Esophagus mucosa (tissue), 1 donor: ENCODE measurements at places on chromosomes 5 and 9. TPM values are rescaled to one million over a fixed set of nuclear protein-coding genes. Genes with fewer than 3 reads are reported as not detected.

GRCh38 chr5:9411142-9411541 is 134.7 kb downstream of the SEMA5A start:
- peak; percentile 11 for ATAC-seq

DNA sequence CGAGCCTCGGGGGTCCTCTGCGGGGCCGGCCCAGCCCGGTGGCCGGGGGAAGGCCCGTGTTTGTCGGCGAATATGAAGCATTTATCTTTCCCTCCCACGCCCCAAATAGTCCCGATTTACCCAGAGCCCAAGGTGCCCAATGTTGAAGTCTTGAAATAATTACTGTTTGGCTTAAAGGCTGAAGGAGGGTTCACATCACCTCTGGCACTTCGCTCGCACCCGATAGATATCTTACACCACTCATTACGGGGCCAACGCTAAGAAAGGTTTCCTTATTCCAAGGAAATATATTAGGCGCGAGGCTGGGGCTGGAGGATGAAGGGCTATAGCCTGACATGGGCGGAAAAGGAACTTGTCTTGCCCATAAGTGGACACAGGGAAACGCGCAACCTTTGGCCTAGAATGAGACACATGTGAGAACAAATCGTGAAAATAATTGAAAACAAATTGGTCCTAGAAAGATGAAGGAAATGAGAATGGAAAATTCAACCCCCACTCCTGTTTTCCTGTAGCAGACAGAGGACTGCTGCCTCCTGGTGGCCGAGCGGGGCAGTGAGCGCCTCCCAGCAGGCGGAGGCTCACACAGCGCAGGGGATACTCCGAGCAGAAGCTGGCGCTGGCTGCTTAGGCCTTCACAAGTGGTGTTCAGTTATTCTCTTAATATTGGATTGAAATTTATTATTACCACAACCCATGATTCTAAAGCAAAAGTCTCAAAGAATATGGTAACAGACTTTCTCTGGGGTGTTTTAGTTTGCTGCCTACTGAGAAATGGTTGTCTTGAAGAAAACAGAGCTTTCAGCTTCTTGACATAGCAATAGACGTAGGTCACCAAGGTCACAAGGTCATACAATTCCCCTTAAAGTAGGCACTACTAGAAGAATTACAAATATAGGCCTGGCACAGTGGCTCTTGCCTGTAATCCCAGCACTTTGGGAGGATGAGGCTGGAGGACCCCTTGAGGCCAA is 7.9 kb downstream of the CCL21 start:
- ATAC-seq, result peak; percentile 90

DNA sequence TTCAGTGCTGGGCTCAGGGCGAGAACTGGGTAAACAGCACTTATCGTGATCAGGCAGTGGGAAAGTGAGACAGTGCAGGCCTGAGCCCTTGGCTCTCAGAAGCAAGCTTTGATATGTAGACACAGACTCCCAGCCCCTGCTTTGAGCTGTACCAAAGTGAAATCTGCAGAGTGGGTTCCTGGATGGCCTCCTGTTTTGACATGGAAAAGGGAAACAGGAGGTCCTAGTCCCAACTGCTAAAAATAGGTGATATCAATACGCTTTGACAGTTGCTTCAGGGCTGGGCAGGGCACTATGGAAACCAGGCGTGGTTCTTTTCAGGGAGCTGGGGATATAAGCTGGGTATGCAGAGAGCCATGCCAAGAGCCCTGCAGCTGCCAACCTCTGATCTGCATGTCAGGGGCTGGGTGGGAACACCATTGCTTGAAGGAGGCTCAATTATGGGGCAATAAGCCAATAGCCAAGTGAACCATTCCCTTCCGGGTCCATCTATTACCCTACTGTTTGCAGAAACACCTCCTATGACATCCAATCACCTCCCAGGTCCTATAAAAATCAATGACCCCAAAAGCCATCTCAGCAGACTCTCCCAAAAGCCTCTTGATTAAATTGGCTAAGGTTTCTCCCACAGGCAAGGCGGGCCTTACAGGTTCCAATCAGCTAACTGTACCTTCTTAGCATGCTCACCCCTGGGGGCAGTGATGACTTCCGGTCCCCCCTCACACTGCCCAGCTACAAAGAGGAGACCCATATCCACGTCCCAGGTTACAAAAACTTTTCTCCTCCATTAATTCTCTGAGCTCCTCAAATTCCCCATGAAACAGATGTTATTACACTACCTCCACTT is 45.8 kb downstream of the EPB41L4B start:
- ATAC-seq, result peak; percentile 47

The SHC3 gene
- 1.4 TPM for total RNA-seq
